ENCODE measurements at places on chromosomes 1 and 21. TPM values are rescaled to one million over a fixed set of nuclear protein-coding genes. Genes with fewer than 3 reads are reported as not detected.

The AIM2 gene
- total RNA-seq = 15.5 TPM

The E2F2 gene
- 4.7 TPM for total RNA-seq

The CFHR3 gene
- not detected for total RNA-seq

- DNase-seq = peak; percentile 65
Measured at GRCh38 chr1:200512191-200512590, 102.4 kb upstream of the ZNF281 start.

GRCh38 chr1:229864686-229865230, 202.3 kb upstream of the GALNT2 start:
- no peak for DNase-seq

DNA sequence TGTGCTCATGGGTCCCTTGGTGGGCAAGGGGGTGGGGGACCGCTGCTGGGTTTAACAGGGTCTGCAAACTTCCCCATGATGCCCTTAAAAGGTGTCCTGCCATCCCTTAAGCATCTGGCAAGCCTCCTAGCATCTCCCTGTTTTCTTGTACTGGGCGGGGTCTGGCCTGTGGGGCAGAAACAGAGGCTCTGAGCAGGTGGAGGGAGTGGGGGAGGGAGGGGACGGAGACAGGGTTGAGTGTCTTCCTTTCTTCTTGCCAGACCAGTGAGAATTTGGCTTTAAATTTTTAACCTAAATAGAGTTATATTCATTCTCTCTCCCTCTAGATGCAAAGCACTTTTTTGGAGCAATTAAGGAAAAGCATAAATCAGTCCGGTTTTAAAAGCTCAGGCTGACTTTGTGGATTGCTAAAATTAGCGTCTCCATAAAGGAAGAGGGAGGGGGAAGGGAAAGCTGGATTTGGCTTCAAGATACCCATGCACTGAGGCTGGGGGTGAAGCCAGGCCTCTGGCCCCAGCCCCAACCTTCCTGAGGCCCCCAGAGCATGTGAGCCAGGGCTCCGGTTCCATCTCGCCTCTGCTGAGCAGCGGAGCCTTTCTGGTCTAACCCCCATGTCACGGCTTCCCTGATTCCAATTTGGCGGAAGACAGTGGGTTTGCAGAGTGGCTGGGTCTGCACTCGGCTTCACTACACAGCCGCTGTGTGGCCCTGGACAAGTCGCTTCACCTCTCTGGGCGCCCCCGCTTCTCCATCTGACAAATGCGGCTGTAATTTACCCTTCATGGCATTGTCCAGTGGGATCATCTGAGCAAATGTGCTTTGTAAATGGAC, 25.3 kb downstream of the IGSF21 start:
- no peak for DNase-seq

GRCh38 chr1:93738926-93739325, 57.3 kb upstream of the BCAR3 start:
- peak; percentile 34 for DNase-seq

Measured in RPMI7951 (cell line).